ENCODE measurements at places on chromosomes 1 and 21.
A peak's percentile ranks its signal among the peaks of the same experiment; 100 is the strongest.

GRCh38 chr1:204128964-204129896 lies 22.6 kb downstream of the ETNK2 start:
- DNase-seq: peak; percentile 61

- DNase-seq: peak; percentile 57
Observed at GRCh38 chr1:115717541-115717940, 51.0 kb downstream of the CASQ2 start.

DNA sequence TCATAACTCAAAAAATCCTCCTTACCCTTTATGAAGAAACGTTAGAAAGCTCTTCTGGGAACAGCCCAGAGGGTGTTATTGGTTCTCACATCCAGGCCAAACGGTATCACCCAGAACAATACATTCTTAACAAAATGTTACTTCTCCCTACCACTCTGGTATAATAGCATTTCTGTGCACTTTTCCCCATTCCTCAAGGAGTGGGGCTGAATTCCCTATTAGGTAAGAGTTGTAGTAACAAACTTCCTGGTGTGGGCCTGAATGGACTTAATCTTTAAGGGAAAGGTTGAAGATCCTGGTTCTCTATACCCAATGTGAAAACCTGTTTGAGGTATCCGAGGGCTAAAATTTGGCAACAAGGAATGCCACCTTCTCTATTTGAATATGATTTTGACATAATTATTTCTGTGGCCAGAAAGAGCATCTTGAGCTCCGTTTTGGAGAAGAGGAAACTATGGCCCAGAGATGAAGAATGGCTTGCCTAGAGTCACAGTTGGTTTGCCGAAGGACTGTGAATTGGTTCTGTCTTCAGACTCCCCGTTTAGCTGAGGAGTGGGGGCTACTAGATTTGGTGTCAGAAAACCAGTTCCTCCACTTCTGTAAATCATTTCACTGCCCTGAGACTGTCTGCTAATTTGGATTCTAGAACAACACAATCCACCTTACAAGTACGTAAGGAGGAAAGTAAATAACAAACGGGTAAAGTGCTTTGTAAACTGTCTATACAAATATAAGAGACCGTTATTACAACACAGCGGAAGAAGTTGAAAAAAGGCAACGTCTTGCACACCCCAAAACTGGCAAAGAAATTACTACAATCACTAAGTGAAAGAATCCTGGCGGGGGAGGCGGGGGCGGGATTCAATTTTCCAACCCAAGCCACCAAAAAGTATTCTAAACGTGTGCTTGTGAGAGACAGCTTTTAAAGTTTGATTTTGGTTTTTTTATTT lies 2.3 kb downstream of the ANP32E start:
- DNase-seq: peak; percentile 20

GRCh38 chr1:7432102-7432899 lies 338.8 kb upstream of the VAMP3 start:
- DNase-seq: no peak

DNA sequence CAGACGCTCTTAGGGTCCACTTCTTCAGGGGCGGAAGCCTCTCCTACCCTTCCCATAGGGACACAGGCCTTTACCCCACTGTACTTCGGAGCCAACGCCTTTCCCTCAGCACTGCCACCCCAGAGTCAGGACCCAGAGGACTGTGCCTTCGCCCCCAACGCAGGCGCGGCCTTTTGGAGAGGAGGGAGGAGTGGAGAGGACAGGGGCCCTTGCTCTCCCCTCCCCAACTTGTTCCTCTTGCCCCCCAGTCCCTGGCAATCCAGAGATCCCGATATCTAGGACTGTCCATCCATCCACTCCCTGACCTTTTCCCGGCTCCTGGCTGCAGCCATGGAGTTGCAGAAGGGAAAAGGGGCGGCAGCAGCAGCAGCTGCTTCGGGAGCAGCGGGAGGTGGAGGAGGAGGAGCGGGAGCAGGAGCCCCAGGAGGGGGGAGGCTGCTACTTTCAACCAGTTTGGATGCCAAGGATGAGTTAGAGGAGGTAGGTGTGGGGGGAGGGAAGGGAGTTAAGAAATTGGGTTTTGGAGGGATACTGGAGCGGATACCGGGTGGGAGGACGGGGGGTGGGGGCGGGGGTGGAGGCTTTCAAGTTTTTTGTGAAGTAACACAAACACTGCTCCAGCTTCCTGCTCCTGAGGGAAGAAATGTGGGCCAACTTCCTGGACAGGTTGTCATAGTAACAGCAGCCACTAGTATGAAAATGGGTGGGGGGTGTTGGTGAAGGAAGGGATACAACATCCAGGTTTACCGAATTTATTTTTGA lies 636 bp downstream of the INTS3 start:
- peak; percentile 16 for DNase-seq

DNA sequence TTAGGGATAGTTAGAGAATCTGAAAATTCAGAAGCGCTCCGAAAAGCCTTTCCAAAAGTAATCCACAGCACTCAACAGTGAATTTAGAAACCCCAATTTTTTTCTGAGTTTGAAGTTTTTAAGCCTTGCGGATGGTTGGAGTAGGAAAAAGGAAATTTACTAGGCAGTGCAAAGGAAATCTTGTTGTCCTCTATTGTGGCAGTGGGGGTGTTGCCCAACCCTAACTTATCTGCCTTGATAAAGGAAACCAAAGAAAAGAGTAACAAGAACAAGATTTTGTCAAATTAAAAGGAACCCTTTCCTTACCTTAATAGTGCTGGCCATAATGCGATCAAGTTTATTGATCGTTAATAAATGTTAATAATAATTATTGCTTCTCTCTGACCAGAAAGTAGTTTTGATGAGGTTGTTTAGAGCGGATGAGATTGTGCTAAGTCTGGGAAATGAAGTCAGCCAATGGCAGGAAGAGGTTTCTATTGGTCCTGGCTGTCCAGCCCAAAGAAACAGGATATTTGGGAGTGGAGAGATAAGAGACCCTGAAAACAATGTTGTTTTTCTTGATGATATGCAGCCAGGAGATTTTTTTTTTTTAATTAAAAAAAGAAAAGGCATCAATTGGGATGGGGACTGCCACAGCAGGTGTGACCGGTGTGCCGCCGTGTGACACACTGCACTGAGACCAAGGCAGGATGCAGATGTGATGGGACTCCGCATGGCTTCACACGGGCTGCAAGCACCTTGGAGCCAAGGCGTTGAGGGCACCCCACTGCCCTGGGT lies at the start of gene ERG:
TSS of gene ERG (minus strand) at position 421 of the 777 bp plus-strand sequence. CDS start at position 324, 97 bp downstream.
- DNase-seq: no peak

DNA sequence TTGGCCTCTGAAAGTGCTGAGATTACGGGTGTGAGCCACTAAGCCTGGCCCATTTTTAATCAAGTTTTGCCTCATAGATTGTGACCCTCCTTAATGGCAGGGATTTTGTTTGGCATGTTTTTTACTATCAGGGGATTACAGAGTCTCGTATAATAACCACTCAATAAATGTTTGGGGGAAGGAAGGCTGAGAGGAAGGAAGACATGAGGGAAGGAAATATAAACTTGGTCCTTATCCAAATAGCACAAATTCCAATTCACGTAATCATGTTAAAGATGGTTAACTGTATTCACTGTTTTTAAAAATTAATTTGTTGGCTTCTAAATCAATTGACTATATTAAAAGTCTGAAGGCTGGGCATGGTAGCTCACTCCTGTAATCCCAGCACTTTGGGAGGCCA lies 30.9 kb upstream of the SERTAD4 start:
- no peak for DNase-seq

GRCh38 chr1:15911927-15912326 lies 64.0 kb downstream of the ZBTB17 start:
- peak; percentile 75 for DNase-seq
